Left cardiac atrium (tissue), 4 donors: ENCODE measurements at places on chromosomes 4 and X.

GRCh38 chr4:155944516-155944915 lies 9.2 kb downstream of the CTSO start:
- DNase-seq, result no peak

GRCh38 chr4:6782846-6783110 lies 251 bp downstream of the KIAA0232 start:
- DNase-seq, result no peak

DNA sequence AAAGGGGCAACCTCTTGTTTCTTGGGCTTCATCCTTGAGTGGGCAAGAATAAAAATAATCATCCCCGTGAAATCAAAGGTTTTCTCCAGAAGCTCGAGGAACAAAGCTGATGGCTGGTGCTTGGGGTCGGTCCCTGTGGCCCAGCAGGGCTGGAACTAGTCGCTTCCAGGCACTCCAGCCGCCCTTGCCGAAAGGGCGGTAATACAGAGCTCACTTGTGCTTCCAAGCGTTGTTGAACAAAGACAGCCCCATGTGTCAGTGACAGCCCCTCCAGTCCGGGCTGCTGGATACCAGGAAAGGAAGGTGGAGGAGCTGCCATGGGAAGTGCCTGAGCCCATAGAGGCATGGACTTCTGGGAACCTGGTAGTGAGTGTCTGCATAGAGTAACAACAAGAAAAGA lies 5.2 kb downstream of the HELT start:
- DNase-seq, result no peak

DNA sequence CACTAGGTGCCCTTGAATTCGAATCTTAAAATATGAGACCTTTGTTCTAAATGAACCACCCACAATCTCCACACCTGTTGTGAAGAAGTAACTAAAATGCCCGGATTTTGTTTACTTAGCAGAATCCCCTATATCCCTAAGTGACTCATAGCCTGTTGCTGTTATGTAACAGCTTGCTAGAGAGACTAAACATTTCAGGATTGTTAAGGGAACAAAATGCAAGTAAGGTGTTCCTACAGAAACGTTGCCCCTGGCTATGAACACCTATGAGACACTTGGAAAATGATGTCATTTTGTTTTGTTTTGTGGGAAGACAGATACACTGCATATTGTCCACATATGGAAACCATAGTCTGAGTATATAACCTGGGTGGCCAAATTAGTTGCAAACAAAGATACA lies 24.2 kb upstream of the MXRA5 start:
- DNase-seq, result no peak

DNA sequence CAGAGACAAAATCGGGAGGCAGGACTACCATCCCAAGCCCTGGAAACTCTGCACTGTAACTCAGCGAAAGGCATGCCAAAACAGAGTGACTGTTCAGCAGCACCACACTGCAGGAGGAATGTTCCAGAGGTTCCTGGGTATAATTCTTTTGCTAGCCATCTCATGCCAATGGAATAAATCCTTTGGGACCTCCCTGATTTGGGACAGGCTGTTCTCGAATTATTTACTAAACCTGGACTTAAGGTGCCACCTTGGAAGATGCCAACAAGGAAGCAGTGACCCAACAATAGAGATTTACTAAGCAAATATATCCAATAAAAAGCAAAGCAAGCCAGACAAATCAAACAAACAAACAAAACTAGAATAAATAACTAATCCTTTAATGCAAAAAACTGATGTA lies 9.3 kb downstream of the AADAT start:
- no peak for DNase-seq

- no peak for DNase-seq
These were observed 142.0 kb downstream of the RTL3 start for GRCh38 chrX:78517124-78517523.

GRCh38 chr4:118740869-118741268 lies 55.7 kb downstream of the METTL14 start:
- DNase-seq, result no peak

DNA sequence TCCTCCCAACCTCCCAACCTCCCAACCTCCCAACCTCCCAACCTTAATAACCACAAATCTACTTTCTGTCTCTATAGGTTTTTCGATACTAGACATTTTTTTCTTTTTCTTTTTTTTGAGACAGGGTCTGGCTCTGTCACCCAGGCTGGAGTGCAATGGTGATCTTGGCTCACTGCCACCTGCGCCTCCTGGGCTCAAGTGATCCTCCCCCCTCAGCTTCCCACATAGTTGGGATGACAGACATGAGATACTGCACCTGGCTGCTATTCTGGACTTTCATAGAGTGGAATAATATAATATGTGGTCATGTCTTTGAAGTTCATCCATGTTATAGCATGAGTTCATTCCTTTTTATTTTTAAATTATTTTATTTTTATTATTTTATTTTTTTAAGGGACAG lies 39.5 kb upstream of the ZFX start:
- no peak for DNase-seq

- peak; percentile 58 for DNase-seq
These were observed 19.1 kb upstream of the RBM47 start for GRCh38 chr4:40648742-40649281.

GRCh38 chrX:151828439-151829080 lies 84.1 kb upstream of the MAGEA4 start:
- no peak for DNase-seq

DNA sequence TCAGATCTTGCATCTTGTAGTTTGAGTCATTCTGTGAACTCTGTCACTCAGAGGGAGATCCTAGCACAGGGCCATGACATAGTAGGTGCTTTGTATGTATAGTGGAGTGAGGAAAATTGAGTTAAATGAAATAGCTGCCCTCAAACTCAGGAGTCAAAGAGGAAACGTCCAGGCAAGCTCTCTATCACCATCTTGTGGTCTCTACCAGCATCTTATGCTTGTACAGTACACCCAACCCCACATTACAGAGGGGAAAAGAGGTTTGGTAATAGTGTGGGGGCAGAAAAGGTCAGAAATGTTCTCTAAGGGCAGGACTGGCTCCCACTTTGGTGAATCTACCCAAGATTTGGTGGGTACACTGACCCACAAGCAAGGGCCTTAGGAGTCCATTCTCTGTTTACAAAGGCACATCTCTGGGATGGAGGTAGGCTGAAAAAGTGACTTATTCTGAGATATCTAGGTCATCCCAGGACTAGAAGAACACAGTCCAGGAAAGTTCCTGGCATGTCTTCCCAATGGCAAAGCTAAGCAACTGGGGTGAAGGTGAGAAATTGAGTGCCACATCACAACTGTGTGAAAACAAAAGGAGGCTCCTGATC lies 131.8 kb downstream of the OR13H1 start:
- no peak for DNase-seq

GRCh38 chr4:101157415-101158133 lies 189.8 kb downstream of the PPP3CA start:
- DNase-seq, result no peak

DNA sequence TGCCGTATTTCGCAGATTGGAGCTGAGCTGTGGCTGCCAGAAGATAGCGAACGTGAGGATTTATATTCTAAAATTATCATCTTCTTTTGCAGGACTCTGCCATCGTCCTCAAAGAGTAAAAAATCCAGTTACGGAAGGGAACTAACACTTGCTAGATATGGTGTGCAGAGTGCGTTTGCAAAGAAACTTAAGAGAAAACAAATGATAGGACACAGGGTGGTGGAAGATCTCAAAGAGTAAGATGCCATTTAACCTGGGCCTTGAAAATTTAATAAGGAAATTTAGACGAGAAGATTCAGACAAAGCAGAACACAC lies 566 bp downstream of the LARP7 start:
- no peak for DNase-seq

GRCh38 chr4:40502934-40503333 lies 126.7 kb downstream of the RBM47 start:
- no peak for DNase-seq

DNA sequence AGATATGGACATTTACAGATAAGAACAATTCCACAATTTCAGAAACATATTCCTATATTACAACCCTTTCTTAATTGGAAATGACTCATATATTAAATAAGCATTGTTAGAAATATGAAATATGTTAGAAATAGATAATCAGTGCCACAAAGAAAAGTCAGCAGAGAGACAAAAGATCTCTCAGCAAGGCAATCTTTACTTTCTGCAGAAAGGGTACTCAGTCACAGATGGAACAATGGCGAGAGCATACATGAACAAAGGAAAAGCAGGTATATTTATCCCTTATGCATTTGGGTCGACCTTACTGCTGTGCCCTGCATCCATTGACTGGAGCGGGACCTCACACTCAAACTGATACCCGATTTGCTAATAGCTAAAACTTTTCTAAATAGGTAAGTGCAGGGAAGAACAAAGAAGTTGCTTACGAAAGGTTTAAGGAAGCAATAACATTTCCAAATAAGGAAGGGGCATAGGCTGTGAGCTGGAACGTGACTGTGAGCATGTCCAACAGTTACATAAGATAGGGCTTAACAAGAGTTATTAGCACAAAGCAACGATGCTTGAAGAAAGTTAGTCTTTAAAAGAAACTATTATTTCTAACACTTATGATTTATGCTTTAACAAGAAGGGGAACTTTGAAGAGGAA lies 40.8 kb downstream of the MGARP start:
- DNase-seq, result no peak

DNA sequence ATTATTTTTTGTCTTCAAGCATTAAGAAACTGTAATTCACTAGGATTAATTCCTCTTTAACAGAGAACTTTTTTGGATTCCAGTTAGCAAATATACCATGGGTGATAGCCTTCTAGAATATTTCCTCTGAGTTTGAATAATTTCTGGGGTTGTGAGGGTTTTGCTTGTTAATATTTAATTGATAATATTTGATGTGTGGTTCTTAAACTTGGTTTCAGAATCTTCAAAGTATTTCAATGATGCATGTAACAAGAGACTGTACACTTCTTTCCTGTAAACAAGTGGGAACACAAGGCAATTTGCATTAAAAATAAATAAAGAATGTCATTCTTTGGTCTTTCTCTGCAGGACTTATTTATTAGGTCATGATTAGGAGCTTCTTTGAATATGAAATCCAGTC lies 9.5 kb upstream of the C4orf51 start:
- DNase-seq, result no peak

DNA sequence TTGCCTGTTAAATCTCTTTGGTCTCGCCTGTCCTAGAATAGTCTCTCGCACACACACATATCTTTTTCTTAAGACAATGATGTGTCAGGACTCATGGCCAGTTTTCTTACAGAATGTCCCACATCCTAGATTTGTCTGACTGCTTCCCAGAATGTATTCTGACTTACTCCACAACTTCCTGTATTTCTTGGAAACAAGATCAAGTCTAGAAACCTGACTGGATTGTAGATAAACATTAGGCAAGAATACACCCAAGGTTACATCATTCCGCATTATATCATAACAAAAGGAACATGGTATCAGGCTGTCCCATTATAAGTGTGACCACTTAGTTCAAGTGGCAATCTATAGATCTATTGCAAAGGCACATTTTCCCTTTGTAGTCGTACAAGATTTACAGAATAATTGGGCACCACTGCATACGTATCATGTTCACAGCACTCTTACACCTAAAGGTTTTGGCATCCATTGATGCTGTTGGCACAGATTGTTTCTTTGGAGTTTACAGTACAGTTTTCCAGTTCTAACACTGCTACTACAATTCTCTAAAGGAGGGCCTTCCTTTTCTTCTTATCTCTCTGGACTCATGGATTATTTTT lies 56.4 kb downstream of the FBXW7 start:
- DNase-seq, result no peak
